ENCODE measurements at places on chromosomes 6 and 20.

DNA sequence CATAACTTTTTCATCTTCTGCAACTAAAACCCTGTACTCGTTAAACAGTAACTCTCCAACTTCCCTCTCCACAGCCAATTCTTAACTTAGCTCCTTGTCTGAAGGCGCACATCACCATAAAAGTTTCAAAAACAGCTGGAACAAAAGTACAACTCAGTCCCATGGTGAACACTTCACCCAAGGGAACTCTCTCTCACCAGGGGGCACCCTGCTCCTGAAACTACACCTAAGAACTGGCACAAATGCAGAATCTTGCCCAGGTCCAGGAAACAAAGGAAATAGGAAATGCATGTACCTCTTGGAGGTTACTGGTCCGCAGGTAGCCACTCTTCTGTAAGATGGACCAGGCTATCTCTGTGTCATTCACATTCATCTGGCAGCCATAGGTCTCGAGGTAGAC is 6.6 kb downstream of the CDK5RAP1 start:
- no peak for DNase-seq

DNA sequence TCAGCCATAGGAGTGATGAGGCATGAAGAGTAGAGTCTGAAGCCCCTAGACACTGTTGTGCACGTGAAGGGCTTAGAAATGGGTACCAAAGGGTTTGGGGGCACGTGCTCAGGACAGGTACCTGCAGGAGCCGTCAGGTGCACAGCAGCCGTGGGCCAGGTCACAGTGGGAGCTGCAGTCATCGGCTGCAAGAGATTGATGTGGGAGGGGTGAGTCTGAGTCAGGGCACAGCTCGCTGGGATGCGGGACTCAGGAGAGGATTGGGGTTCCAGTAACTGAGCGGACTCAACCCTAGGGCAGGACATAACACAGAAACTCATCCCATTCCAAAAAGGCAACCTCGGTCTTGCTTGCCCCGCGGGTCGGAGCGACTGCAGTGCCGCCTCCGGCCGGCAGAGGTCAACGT is 1.1 kb downstream of the DLK2 start:
- DNase-seq = no peak

DNA sequence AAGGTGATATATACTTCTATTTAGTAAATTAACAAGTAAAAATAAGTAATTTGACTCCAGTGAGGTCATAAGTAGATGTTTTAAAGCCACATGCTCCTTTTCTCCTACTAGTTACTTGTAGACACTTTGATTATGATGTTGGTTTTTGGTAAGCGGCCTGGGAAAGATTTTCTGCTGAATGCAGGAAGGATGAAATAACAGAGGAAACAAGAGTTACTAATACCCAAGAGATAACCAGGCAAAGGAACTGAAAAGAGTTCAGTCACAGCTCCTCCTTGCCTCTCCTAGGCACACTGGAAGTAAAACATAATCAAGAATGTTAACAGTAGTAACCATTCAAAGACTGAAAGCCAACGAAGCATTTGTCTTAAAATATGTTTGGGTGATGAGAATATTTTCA is 203.3 kb downstream of the RNGTT start:
- no peak for DNase-seq

DNA sequence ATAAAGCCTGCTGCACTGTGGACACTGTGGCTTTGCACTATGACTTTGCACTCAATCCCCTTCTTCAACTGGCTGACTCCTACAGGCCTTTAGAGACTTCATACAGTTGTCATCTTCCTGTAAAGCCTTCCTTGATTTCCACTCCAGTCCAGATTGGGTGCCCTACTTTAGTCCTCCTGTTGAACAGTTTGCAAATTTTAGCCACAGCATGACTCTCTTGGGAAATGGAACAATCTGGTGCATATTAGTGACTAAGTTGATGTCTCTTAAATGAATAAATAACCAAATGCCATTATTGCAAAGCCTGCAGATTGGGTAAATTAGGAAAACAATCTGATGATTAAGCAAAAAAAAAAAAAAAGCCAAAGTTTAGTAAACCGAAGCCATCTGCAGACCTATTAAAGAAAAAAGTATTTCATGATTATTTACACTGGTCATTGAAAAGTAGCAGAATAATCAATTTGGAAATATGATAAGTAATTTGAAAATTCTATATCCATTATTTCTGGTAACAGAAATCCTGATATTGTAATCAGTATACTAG is 12.6 kb downstream of the PLCB4 start:
- peak; percentile 28 for DNase-seq

DNA sequence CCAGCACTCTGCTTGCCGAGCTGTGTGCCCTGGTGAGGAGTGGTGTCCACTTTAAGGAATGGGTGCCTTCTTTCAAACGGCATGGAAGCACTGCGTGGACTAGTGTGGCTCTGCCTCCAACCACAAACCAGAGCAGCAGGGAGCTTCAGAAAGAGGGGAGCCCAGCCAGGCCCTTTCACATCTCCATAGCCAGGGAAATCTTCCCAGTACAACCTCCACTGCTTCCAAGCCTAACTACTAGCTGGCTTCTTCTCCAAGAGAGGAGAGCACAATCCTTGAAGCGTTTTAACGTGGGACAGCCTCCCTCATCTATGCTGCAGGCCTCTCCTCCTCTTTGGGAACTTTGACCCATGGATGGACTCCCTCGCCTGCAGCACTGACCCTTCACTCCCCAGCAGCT is 26.7 kb downstream of the TNXB start:
- DNase-seq = no peak

- DNase-seq = peak; percentile 56
Observed at GRCh38 chr20:36856691-36857635, 19.0 kb upstream of the TLDC2 start.

DNA sequence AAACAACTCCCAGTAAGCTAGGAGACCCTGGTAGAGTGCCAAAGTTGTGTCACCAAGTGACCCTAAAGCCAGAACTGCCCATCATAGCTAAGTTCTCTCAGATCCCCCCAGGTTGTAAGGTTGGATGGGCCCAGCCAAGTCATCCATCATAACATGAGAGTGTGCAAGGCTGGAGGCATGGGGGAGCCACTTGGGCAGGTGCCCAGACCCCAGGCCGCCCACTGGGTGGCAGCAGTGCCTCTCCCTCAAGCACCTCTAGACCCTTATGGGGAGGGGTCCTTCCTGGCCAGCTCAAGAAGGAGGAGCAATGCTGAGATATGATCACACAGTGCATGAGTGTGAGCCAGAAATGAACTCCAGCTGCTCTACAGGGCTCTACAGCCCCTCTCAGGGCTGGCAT is 154.5 kb downstream of the MYLK4 start:
- no peak for DNase-seq
